ENCODE measurements at places on chromosomes 6 and 20. TPM values are rescaled to one million over a fixed set of nuclear protein-coding genes. Genes with fewer than 3 reads are reported as not detected.

DNA sequence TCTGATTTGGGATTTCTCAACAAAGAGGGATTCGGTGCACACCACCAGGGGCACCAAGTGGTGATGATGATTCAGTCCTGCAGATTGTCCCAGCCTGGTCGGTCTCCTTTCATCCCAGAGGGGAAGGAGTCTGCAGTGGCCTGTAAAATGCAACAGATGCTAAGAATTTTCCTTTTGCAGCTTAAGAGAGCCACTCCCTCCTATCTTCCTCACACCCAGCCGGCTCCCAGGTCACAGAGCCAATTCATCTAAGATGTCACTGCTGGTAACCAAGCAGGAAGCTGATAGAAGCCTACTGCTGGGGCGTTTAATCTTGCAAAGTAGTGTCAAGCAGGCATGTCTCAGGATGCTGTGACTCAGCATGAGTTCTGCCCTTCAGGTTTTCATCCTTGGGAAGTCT, 203.8 kb upstream of the LRFN2 start:
- no peak overlapping the region for H3K4me3 ChIP-seq
- DNase-seq, result no peak
- H3K36me3 ChIP-seq, result no peaks in the 10 kb centered on the region
- no peaks in the 10 kb centered on the region for H3K4me1 ChIP-seq
- H3K27me3 ChIP-seq, result peaks cover 21% of the 10 kb centered on the region

DNA sequence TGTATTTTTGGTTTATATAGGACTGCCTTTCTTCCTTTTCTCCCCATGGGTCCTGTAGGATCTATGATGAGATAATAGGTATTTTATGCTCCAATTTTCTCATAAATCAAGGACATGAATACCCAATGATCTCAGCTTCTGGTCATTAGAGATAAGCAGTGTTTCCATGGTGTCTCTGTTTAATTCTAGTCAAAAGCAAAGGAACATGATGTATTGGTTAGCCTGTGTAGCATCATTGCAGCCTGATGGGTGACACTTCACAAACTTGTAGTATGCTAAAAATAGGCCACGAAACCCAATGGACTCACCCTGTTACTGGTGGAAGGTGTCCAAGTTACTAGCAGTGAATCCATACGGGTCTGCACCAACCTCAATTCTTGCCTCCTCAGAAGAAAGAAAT, 116.2 kb upstream of the SNX9 start:
- H3K36me3 ChIP-seq, result no peaks in the 10 kb centered on the region
- H3K4me1 ChIP-seq, result peaks cover 3% of the 10 kb centered on the region
- no peak overlapping the region for H3K27ac ChIP-seq
- no peak for DNase-seq
- H3K4me3 ChIP-seq, result no peak overlapping the region

GRCh38 chr6:73878403-73878802, 182.4 kb downstream of the CD109 start:
- no peak overlapping the region for H3K27ac ChIP-seq
- no peaks in the 10 kb centered on the region for H3K27me3 ChIP-seq
- H3K4me3 ChIP-seq, result no peak overlapping the region
- H3K36me3 ChIP-seq, result no peaks in the 10 kb centered on the region
- no peak for DNase-seq

GRCh38 chr6:116406678-116407345, 36.1 kb downstream of the DSE start:
- H3K27me3 ChIP-seq, result no peaks in the 10 kb centered on the region
- H3K27ac ChIP-seq, result peak overlapping the region; percentile 85
- peaks cover 78% of the 10 kb centered on the region for H3K4me1 ChIP-seq
- no peak overlapping the region for H3K4me3 ChIP-seq
- DNase-seq, result no peak

DNA sequence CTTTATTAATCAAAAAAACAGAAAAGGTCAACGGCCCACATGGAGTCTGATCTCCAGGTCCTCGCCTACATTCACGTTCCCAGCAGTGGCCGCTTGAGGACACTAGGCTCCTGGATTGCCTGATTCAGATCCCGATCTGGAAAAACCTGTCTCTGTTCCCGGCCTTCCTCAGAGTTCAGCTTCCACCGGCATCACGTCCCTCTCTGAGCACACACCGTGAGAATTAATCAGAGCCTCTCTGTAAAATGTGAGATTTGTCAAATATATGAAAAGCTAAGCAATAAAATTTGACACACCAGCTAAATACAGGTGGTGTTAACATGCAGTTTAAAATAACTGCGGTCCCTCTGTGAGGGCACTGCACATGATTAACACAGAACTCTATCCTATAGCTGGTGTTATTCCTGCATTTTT, 122.8 kb upstream of the COL21A1 start:
- H3K4me3 ChIP-seq, result peak overlapping the region; percentile 26
- H3K27ac ChIP-seq, result peak overlapping the region; percentile 85
- DNase-seq, result no peak
- H3K36me3 ChIP-seq, result no peaks in the 10 kb centered on the region
- no peaks in the 10 kb centered on the region for H3K27me3 ChIP-seq

GRCh38 chr20:63742381-63743024, 2.9 kb downstream of the SLC2A4RG start:
- no peak overlapping the region for H3K27ac ChIP-seq
- H3K4me1 ChIP-seq, result no peaks in the 10 kb centered on the region
- H3K27me3 ChIP-seq, result no peaks in the 10 kb centered on the region
- no peak overlapping the region for H3K4me3 ChIP-seq

DNA sequence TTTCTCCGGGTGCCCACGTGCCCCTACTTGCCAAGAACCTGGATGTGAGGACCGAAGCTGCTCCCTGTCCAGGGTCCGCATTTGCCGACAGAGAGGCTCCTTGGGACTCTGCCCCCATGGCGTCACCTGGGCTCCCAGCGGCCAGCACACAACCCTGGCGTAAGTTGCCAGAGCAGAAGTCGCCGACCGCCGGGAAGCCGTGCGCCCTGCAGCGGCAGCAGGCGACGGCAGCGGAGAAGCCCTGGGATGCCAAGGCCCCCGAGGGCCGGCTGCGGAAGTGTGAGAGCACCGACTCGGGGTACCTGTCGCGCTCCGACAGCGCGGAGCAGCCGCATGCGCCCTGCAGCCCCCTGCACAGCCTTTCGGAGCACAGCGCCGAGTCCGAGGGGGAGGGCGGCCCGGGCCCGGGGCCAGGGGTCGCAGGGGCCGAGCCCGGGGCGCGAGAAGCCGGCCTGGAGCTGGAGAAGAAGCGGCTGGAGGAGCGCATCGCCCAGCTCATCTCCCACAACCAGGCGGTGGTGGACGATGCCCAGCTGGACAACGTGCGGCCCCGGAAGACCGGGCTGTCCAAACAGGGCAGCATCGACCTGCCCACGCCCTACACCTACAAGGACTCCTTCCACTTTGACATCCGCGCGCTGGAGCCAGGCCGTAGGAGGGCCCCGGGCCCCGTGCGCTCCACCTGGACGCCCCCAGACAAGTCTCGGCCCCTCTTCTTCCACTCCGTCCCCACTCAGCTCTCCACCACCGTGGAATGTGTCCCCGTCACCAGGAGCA, 28.3 kb downstream of the ZNF831 start:
- no peak overlapping the region for H3K4me3 ChIP-seq
- H3K36me3 ChIP-seq, result no peaks in the 10 kb centered on the region
- peak; percentile 82 for DNase-seq

DNA sequence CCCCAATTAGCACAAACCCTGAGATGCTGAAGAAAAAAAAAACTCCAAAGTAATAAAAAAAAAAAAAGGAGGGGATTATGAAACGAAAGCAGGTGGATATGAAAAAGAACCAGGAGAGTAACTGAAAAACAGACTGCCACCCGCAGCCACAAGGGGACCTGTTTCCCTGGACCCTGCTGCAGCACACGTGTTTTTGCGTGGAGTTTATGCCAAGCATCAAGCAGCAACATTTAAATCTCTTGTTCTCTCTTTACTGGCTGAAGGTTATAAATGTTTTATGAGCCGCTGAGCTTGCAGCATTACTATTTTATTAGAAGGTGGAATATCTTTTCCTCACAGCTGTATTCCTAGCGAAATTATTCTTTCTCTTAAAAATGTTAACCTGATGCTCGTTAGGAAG, 131.6 kb upstream of the OLIG3 start:
- DNase-seq, result no peak
- no peaks in the 10 kb centered on the region for H3K36me3 ChIP-seq
- no peaks in the 10 kb centered on the region for H3K4me1 ChIP-seq
- no peak overlapping the region for H3K4me3 ChIP-seq

GRCh38 chr6:22801831-22802230, 232.5 kb downstream of the HDGFL1 start:
- no peaks in the 10 kb centered on the region for H3K36me3 ChIP-seq
- no peak overlapping the region for H3K27ac ChIP-seq
- H3K4me1 ChIP-seq, result peaks cover 7% of the 10 kb centered on the region
- no peak overlapping the region for H3K4me3 ChIP-seq
- DNase-seq, result no peak
- no peaks in the 10 kb centered on the region for H3K27me3 ChIP-seq

GRCh38 chr6:44730771-44731391, 343.4 kb downstream of the CDC5L start:
- H3K27ac ChIP-seq, result peak overlapping the region; percentile 70
- no peaks in the 10 kb centered on the region for H3K27me3 ChIP-seq
- peak; percentile 64 for DNase-seq
- H3K36me3 ChIP-seq, result no peaks in the 10 kb centered on the region

GRCh38 chr6:45569210-45569945, 191.6 kb upstream of the SUPT3H start:
- no peak for DNase-seq
- peaks cover 3% of the 10 kb centered on the region for H3K36me3 ChIP-seq
- peaks cover 17% of the 10 kb centered on the region for H3K4me1 ChIP-seq
- H3K27me3 ChIP-seq, result no peaks in the 10 kb centered on the region

DNA sequence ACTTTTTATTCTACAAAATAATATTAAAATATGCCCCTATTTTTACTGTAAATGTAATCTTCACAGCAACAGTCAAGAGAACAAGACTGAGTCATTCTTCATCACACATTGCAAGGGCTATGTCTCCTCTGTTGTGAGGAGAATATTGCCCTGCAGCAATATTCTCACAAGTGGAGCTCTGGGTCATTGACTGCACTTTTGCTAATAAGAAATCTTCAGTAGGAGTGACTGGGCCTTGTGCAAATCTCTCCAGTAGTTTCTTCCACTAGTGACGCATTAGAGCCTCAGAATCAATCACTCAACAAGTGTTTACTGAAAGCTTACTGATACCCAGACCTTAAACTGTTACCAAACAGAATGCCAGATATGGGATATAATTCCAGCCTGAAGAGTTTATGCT, 49.1 kb downstream of the LAMA2 start:
- no peaks in the 10 kb centered on the region for H3K4me1 ChIP-seq
- H3K4me3 ChIP-seq, result no peak overlapping the region
- no peaks in the 10 kb centered on the region for H3K36me3 ChIP-seq

- H3K27ac ChIP-seq, result no peak overlapping the region
- no peaks in the 10 kb centered on the region for H3K27me3 ChIP-seq
- H3K36me3 ChIP-seq, result peaks cover 5% of the 10 kb centered on the region
- DNase-seq, result no peak
Measured at GRCh38 chr6:130929036-130929678, 102.0 kb downstream of the SMLR1 start.

MCHR2 gene
- total RNA-seq, result not detected

ZBTB46 gene
- total RNA-seq, result 20.9 TPM

EYA2 gene
- total RNA-seq, result not detected

C20orf202 gene
- total RNA-seq, result not detected
